ENCODE measurements at places on chromosomes 1 and 21.

- DNase-seq = peak; percentile 61
These were observed 39.4 kb upstream of the MACF1 start for GRCh38 chr1:39165049-39165448.

- DNase-seq = peak; percentile 79
These were observed 49.7 kb downstream of the PBX1 start for GRCh38 chr1:164608651-164609057.

- no peak for DNase-seq
These were observed 172.0 kb upstream of the KIAA0040 start for GRCh38 chr1:175364424-175365076.

GRCh38 chr1:50700214-50700613 is 259.9 kb downstream of the FAF1 start:
- DNase-seq = no peak

DNA sequence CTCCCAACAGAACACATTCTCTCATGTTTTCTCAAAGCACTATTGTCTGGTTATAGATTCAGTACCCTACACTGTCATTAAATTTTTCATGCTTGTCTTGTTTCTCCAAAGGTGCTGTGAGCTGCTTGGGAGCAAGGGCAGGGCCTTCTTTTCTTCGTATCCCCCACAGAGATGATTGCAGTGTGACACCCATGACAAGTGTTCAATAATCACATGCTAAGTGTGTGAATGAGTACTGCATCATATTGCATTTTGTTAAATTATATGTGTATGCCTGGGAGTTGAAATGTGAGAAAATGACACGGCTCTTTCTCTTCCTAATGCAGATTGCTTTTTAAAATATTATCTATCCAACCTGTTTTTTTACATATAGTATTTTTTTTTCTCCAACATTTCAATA is 57.3 kb upstream of the MAGI3 start:
- DNase-seq = no peak
